ENCODE measurements at places on chromosomes 7 and 10.

DNA sequence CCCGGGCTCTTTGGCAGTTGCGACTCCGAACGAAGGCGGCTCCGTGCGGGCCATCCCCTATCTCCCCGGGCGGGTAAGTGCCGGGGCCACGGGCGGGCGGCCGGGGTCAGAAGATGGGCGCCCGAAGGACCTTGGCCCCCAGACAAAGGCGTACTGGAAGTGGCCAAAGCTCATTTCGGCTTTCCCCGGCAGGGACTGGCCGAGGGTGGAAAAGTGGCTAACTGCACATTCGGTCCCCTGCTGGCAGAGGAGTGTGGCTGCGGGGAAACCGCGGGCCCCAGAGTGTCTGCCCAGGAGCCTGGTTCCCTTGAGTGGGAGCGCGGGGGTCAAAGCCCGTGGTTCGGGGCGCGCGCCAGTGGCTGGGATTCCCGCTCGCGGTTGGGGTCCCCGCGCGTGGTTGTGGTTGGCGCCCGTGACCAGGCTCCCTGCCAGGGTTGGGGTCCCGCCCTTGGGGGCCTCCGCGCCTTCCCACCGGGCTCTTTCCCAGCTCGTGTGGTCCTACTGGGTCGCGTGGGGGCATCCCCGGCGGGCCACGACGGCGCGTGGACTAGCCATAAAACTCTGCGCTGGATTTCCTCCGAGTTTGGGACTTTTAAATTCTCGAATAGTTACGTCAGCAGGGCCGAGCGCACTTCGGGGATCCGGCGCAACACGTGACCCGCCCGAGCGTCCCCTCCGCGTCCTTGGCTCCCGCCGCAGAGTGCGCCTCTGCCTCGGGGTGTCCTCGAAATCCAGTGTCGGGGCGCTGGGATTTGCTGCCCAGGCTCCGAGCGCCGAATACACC, 124.4 kb downstream of the TACC2 start:
- no peak for DNase-seq

DNA sequence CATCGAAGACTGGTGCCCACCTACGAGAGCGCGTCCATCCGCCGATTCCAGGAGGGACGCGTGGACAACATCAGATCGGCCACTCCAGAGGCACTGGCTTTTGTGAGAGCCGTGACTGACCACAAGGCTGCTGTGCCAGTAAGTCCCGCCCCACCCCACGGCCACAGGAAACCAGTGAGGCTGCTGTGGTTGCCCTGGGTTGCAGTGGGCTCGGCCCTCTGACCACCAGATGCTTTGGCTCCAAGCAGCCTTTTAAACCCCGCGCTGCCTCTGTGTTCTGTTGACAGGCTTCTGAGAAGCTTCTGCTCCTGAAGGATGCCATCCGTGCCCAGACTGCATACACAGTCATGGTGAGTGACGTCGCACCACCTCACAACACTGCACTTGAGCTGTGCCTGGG, 24.4 kb upstream of the C10orf53 start:
- DNase-seq: no peak

GRCh38 chr10:22640359-22640758, 74.0 kb downstream of the PIP4K2A start:
- DNase-seq: no peak

- DNase-seq: no peak
Observed at GRCh38 chr7:94394109-94394436, 622 bp upstream of the COL1A2 start.

DNA sequence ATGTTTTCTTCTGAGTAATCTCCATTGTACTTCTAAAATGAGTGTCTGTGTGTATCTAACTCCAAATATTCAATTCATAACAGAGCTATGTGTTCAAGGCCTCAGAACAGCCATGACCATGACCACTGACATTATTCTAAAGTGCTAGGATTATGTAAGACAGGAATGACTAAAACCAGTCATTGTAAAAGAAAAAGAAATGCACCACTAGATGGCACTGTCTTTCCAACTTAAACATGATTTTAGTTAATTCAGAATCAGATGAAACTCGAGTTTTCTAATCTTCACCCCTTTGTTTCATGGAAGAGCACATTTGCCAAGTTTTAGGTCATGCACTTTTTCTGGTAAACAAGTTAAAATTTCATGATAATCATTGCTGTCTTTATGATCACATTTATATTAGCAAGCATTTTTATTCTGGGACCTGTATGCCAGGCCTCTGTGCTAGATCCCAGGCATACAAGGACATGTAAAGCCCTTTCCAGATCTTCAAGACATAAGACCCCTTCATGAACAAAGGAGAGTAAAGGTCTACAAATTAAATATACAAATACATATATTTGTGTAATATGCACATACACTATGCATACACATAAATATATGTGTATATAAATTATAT, 26.1 kb upstream of the RSU1 start:
- no peak for DNase-seq

DNA sequence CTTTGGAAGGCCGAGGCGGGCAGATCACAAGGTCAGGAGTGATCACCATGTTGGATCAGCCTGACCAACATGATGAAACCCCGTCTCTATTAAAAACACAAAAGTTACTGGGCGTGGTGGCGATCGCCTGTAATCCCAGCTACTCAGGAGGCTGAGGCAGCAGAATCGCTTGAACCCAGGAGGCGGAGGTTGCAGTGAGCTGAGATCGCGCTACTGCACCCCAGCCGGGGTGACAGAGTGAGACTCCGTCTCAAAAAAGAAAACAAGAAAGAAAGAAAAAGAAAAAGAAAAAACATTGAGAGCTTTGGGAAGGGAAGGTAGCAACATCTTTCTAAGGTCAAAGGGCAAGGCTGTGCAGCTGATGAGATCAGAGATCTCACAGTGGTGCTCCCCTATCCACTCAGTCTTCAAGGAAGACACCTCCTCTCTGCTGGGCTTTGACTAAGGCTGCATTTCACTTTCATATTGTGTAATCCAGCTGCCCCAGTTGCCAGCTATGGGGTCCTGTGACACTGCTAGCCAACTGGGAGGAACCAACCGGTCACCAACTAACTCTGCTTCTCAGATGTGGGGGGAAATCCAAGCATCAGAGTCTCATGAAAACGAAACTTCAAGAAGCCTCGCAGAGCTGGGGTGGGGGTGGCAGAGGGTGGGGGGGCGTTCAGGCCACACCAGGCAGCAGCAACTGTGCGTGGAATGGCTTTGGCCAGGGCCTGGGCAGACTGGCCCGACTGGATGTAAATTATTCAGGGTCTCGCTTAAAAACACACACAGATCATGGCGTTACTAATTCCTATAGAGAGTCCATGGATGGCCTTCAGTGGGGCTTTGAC, 1.5 kb downstream of the IL15RA start:
- DNase-seq: peak; percentile 69

- DNase-seq: no peak
Observed at GRCh38 chr7:138907201-138907847, 73.9 kb downstream of the KIAA1549 start.

GRCh38 chr10:121633056-121633455, 34.8 kb upstream of the FGFR2 start:
- DNase-seq: no peak

GRCh38 chr10:8057636-8058273, 3.3 kb downstream of the GATA3 start:
- DNase-seq: no peak

DNA sequence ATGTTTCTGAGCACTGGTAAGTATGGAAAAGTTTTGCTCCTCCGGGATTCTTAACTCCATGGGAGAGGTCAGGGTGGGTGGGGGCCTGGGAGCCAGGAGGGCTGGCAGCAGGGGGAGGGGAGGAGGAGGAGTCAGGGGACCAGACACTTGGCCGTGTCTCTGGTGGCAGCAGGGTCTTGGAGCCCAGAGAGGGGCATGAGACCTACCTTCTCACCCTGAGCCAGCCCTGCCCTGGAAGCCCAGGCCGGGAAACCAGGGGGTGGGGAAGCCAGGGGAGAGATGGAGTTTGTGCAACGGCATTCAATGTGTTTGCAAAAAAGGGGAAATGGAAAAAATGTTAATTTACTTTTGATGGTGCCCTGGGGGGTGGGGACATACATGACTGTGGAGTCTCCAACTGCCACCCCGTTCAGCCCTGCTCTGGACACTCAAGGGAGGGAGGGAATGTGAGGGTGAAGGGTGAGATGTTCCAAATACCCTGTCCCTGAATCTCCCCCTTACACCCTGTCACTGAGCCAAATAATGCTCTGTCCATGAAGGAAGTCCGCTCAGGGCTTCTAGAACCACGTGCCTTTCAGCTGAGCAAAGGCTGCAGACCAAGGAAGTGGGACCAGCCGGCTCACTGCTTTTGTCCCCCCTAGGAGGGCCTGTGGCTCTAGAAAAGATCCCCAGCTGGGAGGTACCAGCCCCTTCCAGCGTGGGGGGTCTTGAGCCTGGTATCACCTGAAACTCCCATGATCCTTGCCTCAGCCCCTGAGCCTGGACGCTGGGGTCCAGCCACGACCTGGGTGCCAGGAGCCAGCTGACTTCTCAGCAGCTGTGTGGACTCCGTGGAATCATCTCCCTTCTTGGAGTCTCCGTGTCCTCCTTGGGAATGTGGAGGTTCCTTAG, 48.3 kb downstream of the TMEM270 start:
- DNase-seq: no peak

DNA sequence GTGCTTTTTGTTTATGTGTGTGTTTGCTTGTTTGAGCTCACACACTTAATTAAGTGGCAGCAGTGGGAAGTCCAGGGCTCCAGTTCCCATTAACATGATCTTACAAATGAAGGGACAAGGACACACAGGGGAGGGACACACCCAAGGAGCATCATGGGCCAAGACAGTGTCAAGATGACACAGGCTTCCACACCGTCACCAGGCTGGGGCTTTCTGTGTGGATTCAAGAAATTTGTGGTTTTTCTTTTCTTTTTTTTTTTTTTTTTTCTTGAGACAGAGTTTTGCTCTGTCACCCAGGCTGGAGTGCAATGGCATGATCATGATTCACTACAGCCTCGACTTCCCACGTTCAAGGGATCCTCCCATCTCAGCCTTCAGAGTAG, 173.6 kb downstream of the KIAA1217 start:
- no peak for DNase-seq

GRCh38 chr10:17685233-17685840, 41.4 kb downstream of the STAM start:
- DNase-seq: peak; percentile 46

Measured in activated naive CD8-positive, alpha-beta T cell treated with anti-CD3 and anti-CD28 coated beads, Interleukin-2, amount 50 U/mL, for 24 hours (primary cell).